ENCODE measurements at places on chromosomes 16 and 17.

- no peaks in the 10 kb centered on the region for H3K36me3 ChIP-seq
- DNase-seq = no peak
- no peaks in the 10 kb centered on the region for H3K27me3 ChIP-seq
- no peak overlapping the region for H3K4me3 ChIP-seq
These were observed 23.0 kb upstream of the CAPNS2 start for GRCh38 chr16:55543472-55543871.

GRCh38 chr17:76946111-76946771 lies 78.0 kb downstream of the MGAT5B start:
- H3K4me3 ChIP-seq = no peak overlapping the region
- H3K27me3 ChIP-seq = no peaks in the 10 kb centered on the region
- no peaks in the 10 kb centered on the region for H3K36me3 ChIP-seq
- no peak for DNase-seq

DNA sequence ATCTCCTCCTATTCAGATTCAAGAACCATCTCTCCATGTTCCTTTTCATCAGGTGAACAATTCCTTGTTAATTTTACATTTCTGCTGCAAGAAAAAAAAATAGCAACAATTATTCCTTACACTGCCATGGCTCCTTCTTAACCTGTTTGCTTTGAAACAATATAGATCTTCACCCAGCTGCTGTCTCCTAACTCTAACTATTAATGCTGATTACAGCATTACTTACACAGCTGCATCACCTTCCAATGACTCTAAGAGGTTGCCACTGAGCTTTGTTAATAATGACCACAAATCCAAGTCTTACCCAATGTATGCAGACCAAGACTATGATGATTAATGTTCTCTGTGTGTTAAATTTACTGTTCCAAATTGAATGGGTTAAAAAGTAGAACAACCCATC lies 541.4 kb downstream of the TOX3 start:
- DNase-seq = no peak
- H3K27me3 ChIP-seq = no peaks in the 10 kb centered on the region
- H3K36me3 ChIP-seq = no peaks in the 10 kb centered on the region
- no peak overlapping the region for H3K27ac ChIP-seq
- H3K4me1 ChIP-seq = no peaks in the 10 kb centered on the region
- H3K4me3 ChIP-seq = no peak overlapping the region

DNA sequence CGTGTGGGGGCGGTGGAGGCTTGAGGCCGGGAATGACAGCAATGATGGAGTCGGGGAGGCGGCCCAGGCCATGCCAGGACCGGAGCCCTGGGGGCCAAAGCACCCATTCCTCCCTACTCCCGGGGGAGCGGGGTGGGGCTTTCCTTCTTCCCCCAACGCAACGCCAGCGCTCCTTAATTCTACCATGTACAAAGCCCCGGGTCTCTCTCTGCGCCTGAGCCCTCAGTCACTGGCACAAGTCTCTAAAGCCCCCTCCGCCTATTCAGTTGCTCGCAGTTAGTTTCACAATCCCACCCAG lies 245 bp upstream of the RNF227 start:
- H3K4me1 ChIP-seq = peaks cover 27% of the 10 kb centered on the region
- peak overlapping the region; percentile 65 for H3K4me3 ChIP-seq
- H3K36me3 ChIP-seq = peaks cover 7% of the 10 kb centered on the region
- H3K27me3 ChIP-seq = no peaks in the 10 kb centered on the region

DNA sequence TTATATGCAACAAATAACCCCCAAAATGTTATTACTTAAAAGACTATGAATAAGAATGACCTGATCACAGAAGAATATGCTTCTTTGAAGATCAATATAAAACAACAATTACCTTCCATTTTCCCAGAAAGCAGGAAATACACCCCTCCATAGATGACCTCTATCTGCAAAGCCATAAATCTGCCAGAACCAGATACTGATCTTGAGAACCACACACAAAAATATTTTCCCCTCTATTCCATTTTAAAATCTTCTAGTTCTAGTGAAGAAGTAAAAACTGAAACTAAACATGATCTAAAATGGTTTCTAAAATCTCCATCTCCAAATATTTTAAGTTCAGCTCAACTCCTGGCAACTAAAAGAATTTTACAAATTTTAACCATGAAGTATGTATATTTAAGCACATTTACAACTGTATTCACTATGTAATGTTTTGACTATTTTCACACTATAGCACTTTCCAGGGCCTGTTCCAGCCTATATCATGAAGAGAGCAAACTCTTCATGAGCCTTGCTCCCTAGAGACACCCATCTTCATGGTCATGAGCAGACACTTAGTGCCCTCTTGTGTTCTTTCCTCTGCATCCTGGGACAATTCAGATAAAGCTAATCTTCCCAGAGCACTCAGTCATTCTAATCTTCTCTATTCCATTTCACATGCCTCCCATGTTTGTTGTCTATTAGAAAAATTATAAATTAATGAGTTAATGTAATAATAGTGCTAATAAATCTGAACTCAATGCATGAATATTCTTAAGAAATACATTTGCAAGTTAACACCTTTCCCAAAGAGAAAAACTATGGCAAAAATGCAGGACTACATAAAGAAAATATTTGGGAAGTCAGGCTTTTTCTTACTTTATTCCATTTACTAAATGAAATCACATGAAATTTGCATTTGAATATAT lies 87.0 kb downstream of the HELZ start:
- no peak for DNase-seq
- H3K36me3 ChIP-seq = peaks cover 29% of the 10 kb centered on the region
- H3K27me3 ChIP-seq = no peaks in the 10 kb centered on the region
- no peak overlapping the region for H3K4me3 ChIP-seq

- H3K27ac ChIP-seq = no peak overlapping the region
- DNase-seq = no peak
- no peak overlapping the region for H3K4me3 ChIP-seq
- H3K27me3 ChIP-seq = no peaks in the 10 kb centered on the region
- peaks cover 61% of the 10 kb centered on the region for H3K4me1 ChIP-seq
- peaks cover 7% of the 10 kb centered on the region for H3K36me3 ChIP-seq
These were observed 12.4 kb downstream of the USP10 start for GRCh38 chr16:84712138-84712671.

- H3K4me1 ChIP-seq = peaks cover 5% of the 10 kb centered on the region
- no peak for DNase-seq
- H3K36me3 ChIP-seq = no peaks in the 10 kb centered on the region
- H3K27ac ChIP-seq = no peak overlapping the region
These were observed 11.7 kb downstream of the NKIRAS2 start for GRCh38 chr17:42031584-42031983.

GRCh38 chr16:87457709-87458423 lies 35.0 kb downstream of the ZCCHC14 start:
- H3K4me3 ChIP-seq = no peak overlapping the region
- H3K36me3 ChIP-seq = peaks cover 16% of the 10 kb centered on the region
- no peak for DNase-seq
- H3K27me3 ChIP-seq = no peaks in the 10 kb centered on the region
- H3K27ac ChIP-seq = peak overlapping the region; percentile 37
- H3K4me1 ChIP-seq = peaks cover 38% of the 10 kb centered on the region

- H3K36me3 ChIP-seq = peaks cover 64% of the 10 kb centered on the region
- H3K4me1 ChIP-seq = no peaks in the 10 kb centered on the region
- no peak overlapping the region for H3K27ac ChIP-seq
- H3K27me3 ChIP-seq = no peaks in the 10 kb centered on the region
- DNase-seq = peak; percentile 66
These were observed 29.1 kb downstream of the NLRP1 start for GRCh38 chr17:5555254-5555653.

DNA sequence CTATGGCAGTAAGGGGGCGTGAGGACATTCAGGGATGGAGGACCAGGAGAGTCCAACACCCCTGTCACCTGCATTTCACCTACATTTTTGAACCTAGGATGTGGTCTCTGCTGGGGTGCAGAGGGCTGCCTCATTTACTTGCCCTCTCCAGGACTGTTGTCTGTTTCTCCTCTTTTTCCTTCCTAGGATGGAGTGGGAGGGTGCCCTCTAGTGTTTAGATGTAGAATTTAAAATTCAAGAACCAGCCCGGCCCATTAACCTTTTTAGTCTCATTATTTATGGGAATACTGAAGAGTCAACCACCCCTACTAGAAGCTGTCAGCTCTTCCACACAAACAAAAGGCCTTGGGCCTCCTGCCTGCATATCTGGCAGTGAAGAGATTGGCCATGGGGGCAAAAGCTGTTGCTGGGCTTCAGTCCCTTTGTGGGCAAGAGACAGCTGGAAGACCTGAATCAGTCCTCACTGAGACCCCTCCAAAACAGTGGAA lies 2.5 kb upstream of the STARD3 start:
- no peak for DNase-seq
- no peaks in the 10 kb centered on the region for H3K36me3 ChIP-seq
- H3K4me3 ChIP-seq = no peak overlapping the region
- no peaks in the 10 kb centered on the region for H3K27me3 ChIP-seq

DNA sequence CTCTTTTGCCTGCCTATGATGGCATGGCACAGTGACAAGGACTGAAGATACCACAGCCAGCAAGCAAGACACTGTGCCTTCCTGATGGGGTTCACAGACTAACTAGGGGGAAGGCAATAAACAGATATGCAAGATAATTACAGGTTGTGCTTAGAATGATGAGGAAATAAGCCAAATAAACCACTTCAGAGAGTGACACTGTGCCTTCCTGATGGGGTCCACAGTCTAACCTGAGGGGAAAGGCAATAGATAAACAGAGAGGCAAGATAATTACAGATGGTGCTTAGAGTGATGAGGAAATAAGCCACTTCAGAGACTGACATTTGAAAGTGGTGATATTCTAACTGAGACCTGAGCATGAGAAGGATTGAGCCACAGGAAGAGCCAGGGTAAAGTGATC lies 84.2 kb downstream of the HS3ST2 start:
- no peak overlapping the region for H3K27ac ChIP-seq
- H3K4me1 ChIP-seq = peaks cover 10% of the 10 kb centered on the region
- no peak overlapping the region for H3K4me3 ChIP-seq
- H3K36me3 ChIP-seq = no peaks in the 10 kb centered on the region
- DNase-seq = no peak
- H3K27me3 ChIP-seq = peaks cover 63% of the 10 kb centered on the region

Measured in esophagus muscularis mucosa (tissue), 4 donors.